Cardiac muscle cell (in vitro differentiated cells and primary cell): ENCODE measurements at places on chromosomes 5 and 9.

GRCh38 chr5:68659881-68660280 lies 433.9 kb upstream of the SLC30A5 start:
- no peak for DNase-seq

GRCh38 chr9:32384364-32385151 lies at the start of gene ACO1:
ACO1 (plus strand) TSS chr9:32384643; CDS start chr9:32405507, 20,864 bp downstream.
- peak; percentile 93 for DNase-seq

- DNase-seq = peak; percentile 40
Observed at GRCh38 chr9:76419782-76420380, 25.7 kb upstream of the RFK start.

- DNase-seq = no peak
Observed at GRCh38 chr9:4024281-4024777, 275.5 kb downstream of the GLIS3 start.

DNA sequence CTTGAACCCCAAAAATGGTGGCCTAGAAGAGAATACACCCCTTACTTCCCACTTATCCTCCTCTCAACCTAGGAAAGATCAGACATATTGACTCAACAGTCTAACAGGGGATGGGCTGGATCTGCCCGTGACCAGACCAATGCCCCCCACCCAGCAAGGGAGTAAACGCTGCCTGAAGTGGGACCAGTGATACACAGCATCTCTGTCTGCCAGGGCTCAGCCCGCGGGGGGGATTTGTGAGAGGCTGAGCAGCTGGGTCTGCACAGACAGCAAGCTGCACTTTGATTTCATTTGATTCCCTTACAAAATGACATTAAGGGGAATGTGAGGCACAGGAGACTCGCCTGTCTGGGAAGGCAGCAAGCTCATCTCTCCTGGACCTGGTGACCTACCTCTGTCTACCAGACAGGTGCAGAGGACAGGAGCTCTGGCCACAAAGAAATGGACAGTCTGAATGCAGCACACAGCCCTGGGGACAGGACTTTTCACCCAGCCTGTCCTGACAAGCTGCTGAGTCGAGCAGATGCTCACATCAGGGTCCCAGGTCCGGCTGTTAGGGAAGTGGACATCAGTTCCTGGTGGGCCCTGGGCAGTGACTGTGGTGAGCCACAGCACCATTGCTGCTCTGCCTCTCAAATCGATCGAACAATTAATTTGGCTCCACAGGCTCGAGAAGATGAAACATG lies 79.9 kb downstream of the RGS3 start:
- DNase-seq = no peak

DNA sequence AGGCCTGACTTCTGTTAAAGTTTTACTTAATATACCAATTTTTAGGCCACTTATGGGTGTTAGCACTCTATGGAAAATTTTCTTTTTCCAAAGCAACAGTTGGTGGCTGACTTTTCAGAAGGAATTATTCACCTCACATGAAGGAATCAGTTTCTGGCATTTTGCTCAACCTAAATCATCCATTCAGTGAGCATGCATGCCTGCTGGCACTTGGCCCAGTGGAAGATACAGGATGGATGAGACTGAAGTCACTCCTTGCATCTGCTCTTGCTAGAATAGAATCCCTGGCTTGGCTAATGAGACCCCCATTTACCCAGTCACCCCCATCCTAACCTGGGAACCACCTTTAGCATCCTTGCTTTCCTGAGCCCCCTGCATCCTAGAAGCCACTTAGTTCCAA lies 131.7 kb downstream of the WDR41 start:
- DNase-seq = no peak

DNA sequence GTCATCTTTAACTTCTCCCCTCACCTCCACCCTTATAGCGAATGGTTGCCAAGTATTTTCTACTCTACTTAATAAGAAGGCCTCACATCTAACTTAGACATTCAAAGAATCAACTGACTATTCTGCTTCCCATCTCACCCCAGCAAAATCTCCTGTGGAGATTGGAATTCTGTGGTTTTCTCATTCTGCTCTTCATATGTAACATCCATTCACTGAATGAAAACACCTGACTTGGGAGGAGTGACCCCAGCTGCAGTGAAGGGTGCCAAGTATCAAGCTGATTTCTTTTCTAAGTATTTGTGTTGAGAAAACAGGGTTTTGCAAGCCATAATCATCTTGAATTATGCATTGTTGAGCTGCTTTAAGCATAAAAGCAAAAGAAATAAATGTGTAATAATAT lies 42.5 kb upstream of the TAF1L start:
- no peak for DNase-seq

GRCh38 chr9:34086864-34087263 lies 38.2 kb upstream of the UBAP2 start:
- no peak for DNase-seq

- no peak for DNase-seq
Observed at GRCh38 chr5:456351-457194, 13.6 kb downstream of the EXOC3 start.

DNA sequence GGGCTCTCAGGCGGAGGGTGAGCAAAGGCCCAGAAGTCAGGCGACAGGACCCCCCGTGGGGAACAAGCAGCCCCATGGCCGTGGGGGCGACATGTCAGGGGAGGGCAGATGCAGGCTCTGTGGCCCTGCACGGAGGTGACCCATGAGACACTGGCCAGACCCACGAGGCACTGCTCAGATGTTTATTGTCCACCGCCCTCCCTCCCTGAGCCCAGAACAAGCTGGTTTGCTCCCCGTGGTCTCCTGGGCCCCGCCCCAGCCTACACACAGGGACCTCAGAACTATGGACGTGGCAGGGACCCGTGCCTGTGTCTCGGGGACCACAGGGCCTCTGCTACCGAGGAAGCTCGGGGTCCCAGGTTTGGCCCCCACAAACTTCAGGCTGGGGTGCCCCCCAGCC lies 1.9 kb downstream of the FUT7 start:
- DNase-seq = no peak

GRCh38 chr5:108079753-108080152 lies 302.1 kb downstream of the FBXL17 start:
- peak; percentile 30 for DNase-seq

- no peak for DNase-seq
Observed at GRCh38 chr9:7367726-7368125, 431.9 kb downstream of the DMAC1 start.

GRCh38 chr9:68584189-68585033 lies 43.7 kb upstream of the TMEM252 start:
- DNase-seq = peak; percentile 93

DNA sequence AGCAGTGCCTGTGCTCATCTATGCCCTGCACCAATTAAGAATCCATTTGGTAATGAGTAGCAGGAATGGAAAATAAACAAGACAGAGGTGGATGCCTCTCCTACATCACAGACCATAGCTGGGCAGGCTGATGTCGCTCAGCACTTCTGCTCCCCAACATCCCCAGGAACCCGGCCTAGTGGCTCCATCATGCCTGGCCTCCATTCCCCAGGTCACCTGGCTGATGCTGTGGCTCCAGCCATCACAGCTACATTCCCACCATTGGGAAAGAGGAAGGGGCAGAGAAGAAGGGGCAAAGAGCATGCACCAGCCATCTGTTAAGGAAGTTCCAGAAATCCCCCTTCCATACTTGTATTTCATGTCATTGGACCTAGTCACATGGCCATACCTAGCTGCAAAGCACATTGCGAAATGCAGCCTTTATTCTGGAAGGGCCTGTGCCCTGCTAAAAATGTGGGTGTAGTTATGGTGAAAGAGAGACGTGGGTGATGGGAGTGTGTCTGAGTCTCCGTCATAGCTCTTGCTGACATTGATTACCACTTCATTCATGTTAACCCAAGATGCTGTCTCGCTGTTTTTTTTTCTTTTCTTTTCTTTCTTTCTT lies 86.1 kb upstream of the ADAMTS2 start:
- no peak for DNase-seq

- DNase-seq = no peak
Observed at GRCh38 chr5:354581-355378, 33.3 kb downstream of the AHRR start.

- peak; percentile 40 for DNase-seq
Observed at GRCh38 chr9:98550206-98550820, 158.4 kb downstream of the GABBR2 start.

DNA sequence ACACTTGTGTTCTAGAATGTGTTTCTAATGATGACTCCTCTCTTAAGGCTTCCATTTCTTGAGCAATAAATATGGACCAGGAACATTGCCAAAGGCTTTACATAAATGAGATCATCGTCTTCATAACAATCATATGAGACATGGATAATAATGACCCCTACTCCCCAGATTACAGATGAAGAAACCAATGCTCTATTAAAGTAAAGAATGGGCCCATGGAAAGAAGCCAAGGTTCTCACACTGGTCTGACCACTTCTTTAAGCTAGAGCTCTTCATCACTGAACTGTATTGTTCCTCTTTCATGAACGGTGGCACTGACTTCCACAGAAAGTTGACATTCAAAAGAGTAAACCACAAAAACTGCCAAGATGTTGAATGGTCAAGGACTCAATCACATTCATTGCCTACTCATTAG lies 65.3 kb downstream of the MARCHF3 start:
- peak; percentile 90 for DNase-seq

- peak; percentile 30 for DNase-seq
Observed at GRCh38 chr5:144812763-144813162, 642.1 kb downstream of the KCTD16 start.

GRCh38 chr5:113296676-113297075 lies 138.1 kb downstream of the TSSK1B start:
- no peak for DNase-seq

DNA sequence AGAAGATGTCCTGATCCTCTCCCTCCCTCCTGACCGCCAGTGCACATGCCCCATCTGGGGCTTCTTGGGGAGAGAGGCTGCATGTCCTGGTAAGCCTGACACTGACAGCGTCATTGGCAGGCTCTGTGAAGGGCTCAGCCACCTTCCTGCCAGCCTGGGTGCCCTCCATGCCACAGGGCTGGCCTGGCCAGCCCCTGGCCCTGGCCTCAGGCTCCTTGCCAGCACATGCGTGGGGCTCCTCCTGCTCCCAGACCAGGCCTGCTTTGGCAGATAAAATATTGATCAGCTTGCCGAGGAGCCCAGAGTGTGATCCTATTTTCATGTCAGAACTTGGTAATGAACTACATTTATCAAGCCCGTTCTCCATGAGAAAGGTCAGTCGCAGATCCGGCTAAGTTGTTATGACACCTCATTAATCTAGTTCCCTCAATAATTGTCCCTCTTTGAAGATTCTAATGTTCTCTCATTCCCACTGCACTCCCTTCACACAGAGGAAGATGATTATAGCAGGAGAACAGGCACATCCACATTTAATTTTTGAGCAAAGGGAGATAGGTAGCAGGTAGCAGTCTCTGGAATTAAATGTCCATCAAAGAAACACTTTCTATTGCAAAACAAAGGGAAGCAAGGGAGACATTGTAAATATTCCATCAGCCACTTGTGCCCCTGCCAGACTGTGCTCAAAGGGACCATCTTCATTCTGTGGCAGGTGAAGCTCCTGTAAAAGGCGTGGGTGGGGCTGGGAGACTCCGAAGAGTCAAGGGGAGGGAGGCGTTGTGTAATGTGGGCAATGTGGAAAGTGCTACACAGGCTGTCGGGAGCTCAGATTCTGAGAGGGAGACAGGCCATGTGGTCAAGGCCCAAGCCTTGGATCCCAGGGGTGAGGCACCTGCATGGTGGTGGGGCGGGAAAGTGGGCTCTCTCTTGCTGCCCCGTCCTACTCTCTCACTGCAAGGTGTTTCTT lies 272.0 kb downstream of the HSPA4 start:
- no peak for DNase-seq

GRCh38 chr5:92380069-92380770 lies 997.1 kb upstream of the ARRDC3 start:
- DNase-seq = peak; percentile 1

GRCh38 chr9:4027606-4028005 lies 272.3 kb downstream of the GLIS3 start:
- DNase-seq = no peak

GRCh38 chr5:150523472-150524350 lies 15.8 kb downstream of the NDST1 start:
- peak; percentile 62 for DNase-seq
